Activated CD4-positive, alpha-beta T cell treated with anti-CD3 and anti-CD28 coated beads for 36 hours (primary cell): ENCODE measurements at places on chromosomes 5 and 9.
A peak's percentile ranks its signal among the peaks of the same experiment; 100 is the strongest.

- DNase-seq: no peak
Observed at GRCh38 chr5:6143523-6143922, 234.8 kb downstream of the MED10 start.

DNA sequence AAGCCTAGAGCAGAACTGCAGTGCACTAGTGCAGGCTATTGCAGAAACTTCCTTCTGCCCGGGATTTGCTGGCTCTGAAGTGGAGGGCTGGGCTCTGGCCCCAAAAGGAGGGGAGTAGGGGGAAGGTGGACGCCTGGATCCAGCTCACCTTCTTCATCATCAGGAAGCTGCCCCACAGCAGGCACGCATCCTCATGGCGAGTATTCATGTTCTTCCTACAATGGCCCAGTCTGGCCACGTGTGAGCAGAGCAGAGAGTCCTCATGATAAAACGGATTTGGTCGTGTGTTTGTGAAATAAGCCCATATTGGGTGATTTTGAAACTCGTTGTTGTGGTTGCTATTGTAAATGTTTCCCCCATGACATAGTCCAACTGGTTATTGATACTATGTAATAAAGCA, 8.2 kb upstream of the GLIPR2 start:
- no peak for DNase-seq

DNA sequence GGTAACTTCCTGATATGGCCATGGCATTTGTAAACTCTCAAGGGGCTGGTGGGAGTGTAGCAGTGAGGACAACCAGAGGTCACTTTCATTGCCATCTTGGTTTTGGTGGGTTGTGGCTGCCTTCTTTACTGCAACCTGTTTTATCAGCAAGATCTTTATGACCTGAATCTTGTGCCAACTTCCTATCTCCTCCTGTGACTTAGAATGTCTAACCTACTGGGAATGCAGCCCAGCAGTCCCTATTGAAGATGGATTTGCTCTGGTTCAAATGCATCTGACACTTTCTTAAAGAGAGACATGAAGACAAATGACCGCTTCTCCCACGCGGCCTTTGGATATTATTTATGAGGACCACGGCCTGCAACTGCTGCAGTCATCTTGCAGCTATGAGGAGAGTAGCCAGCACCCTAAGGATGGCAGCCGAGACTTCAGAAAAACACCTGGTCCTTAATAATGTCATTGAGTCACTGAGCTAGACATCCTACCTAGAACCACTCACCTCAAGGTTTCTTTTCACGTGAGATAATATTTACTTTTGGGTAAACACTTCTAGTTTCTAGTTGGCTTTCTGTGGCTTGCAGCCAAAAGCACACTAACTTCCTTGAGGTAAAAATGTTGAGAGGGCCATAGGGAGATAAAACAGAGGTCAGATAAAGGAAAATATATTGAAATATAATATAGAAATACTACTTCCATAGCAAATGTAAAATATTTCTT, 28.2 kb downstream of the CETN3 start:
- no peak for DNase-seq

- no peak for DNase-seq
Observed at GRCh38 chr9:16679327-16679821, 191.1 kb downstream of the BNC2 start.

GRCh38 chr5:65858316-65858715, 68.1 kb upstream of the ERBIN start:
- no peak for DNase-seq

DNA sequence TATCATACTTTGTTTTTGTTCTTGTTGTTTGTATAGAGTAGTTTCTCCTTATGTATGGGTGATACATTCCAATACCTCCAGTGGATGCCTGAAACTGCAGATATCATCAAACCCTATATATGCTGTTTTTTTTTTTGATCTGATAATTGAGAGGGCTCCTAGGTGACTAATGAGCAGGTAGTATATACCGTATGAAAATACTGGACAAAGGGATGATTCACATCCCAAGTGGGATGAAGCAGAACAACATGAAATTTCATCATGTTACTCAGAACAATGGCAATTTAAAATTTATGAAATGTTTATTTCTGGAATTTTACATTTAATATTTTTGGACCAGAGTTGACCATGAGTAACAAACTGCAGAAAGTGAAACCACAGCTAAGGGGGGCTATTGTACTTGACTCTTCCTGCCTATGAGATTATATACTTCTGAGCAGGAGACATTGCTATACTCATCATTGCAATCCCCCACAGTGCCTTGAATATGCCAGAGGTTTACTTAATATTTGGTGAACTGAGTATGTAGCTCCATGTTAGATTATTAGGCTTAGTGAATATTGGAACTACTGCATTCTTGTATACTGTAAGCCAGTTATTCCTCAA, 258.7 kb upstream of the FBXL7 start:
- DNase-seq: no peak

DNA sequence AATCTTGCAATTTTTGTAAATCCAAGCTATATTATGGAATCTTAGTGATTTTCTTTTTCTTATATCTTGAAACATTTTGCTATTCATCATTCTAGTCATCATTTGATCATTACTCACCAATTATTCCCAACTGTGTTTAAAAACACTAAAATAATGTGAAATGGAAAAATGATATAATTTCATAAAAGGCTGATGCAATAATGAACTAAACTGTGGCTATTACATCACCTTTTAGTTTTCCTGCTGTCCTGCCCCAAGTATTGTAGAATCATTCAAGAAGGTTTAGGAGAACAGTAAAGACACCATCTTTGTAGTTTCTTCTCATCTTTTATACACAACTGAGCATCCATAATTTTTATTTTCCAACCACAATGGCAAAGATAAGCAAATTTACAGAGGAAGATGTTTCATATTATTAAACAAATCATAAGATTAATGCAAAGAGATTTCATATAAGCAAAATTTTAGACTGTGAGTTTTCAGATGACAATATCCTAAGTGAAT, 431.0 kb upstream of the SLC30A5 start:
- DNase-seq: no peak

- DNase-seq: no peak
Observed at GRCh38 chr5:65815161-65815560, 93.2 kb downstream of the NLN start.

GRCh38 chr9:78393340-78393739, 96.4 kb downstream of the PSAT1 start:
- DNase-seq: no peak

DNA sequence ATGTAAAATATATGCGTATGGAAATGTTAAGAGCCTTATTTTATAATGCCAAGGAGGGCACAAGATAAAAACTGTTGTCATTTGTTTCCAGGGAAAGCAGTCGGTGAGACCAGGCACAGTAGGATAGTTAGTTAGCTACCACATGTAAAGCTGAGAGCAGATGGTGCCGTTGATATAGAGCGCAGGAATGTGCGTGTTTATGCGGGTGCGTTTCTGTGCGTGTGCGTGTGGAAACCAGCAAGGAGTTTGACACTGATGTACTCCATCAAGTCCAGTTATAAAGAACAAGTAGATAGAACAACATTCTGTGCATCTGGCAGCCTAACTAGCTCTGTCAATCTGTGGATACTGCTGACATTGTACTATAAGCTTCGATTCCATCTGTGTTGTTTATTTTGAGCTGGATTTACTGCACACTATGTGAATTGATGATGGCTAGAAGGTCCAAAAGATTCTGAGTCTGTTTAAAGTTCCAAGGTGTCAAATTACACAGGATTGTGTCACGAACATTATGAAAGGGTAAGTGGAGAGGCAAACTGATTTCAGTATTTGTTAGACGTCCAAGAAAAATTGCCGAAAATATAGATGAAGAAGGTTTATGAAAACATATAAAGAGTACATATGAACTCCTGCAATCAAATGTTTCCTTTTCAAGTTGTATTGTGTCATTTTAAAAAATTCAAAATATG, 494.9 kb upstream of the MEF2C start:
- DNase-seq: no peak

GRCh38 chr9:8552732-8553131, 753.2 kb upstream of the DMAC1 start:
- DNase-seq: no peak

DNA sequence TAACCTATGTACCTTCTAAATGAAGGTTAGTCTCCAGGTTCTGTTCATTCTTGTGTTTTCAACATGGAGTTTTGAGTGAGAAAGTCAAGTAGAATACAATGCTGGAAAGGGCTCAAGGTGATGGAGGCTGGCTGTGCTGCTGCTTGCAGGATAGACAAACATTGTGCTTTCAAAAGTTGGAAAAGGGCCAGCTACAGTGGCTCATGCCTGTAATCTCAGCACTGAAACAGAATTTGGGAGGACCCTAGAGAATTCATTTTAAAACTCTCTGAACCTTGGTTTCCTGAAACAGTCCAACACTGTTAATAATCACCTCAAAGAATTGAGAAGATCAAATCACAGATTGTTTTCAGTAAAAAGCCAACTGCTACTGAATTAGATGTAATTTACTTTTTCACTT, 15.4 kb upstream of the IARS1 start:
- DNase-seq: no peak

- DNase-seq: no peak
Observed at GRCh38 chr5:144284931-144285502, 114.3 kb downstream of the KCTD16 start.

DNA sequence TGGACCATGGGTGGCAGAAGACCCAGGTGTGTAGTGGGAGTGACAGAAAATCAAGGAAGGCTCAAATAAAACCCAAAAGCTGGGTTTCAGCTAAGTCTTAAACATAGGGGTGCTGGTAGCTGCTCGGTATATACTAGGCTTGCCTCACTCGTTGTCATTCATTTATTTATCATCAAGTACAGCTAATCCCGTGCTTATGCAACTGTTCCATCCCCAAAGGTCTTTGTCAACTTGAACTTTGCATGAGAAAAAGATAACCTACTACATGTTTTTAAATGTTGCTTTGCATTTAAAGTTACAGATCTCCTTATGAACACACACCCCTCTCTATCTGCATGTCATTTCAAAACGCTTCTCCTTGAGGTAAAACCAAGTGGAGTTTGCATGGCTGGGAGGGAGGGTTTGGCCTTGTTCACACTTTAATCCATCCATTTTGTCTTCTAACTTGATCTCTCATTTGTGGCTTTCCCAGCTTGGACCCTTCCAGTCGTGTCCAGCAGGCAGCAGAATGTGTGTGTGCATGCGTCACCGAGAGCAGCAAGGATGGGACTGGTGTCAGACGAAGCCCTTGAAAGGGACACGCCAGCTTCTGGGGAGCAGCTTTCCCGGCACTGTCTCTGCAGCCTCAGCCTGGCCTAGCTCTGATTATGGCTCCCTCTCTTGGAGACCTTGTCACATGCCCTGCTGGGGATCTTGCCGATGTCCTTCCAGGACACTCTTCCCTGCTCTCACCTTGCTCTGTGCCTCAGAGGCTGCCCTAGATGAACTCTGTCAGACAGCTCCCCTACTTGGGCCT, 133.5 kb downstream of the GADD45G start:
- DNase-seq: no peak

- no peak for DNase-seq
Observed at GRCh38 chr5:83512061-83512745, 40.7 kb downstream of the VCAN start.

GRCh38 chr9:96187151-96187555, 114.8 kb downstream of the HSD17B3 start:
- DNase-seq: no peak

- peak; percentile 24 for DNase-seq
Observed at GRCh38 chr5:141208478-141208877, at the start of gene PCDHB12. PCDHB12 (plus strand) TSS chr5:141208719; CDS start chr5:141208908, 189 bp downstream.

DNA sequence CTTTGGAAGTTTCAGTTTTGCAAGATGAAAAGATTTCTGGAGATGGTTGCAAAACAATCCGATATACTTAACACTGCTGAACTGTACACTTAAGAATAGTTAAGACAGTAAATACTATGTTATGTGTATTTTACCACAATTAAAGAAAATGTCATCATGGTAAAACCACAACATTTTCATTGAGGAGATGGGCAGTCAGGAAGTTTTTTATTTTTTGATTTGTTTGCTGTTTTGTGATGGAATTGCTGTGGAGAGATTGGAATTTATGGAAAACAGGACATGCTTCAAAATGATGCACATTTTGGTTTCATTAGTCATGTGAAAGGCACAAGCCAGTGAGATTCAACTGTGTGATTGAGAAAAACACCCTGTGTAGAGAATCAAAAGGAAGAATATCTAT, 90.5 kb upstream of the AGXT2 start:
- no peak for DNase-seq

DNA sequence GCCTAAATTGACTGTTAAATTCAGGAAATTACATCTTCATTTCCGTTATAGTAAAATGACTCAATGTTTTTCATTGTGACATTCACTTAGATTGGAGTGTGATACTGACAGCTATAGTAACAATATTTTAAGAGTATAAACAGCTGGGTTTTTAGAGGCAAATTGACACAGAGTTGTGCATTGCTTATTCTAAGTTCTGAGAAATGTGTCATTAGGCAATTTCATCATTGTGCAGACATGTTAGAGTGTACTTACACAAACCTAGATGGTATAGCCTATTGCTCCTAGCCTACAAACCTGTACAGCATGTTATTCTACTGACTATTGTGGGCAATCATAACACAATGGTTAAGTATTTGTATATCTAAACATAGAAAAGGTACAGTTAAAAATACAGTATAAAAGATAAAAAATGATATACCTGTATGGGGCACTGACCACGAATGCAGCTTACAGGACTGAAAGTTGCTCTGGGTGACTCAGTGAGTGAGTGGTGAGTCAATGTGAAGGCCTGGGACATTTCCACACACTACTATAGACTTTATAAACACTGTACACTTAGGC, 132.7 kb downstream of the PDE4D start:
- peak; percentile 62 for DNase-seq

DNA sequence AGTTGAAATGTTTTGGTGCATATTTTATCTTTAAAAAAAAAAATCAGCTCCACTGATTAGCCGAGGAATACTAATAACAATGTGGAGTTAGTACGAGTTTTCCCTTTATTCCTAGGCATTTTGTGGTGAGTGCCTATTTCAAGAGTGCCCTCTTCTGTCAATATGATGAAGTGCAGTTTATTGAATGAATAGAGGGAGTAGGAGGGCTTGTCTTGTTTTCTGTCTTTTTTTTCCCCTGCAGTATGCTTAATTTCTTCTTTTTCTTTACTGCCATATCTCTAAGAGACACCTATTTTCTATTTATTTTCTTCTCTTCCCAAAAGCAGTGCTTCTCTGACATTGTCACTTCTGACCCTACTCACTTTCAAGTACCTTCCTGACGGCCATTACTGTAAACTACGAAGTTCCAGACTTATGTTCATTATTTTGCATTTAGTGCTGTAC, 169.6 kb upstream of the PITX1 start:
- no peak for DNase-seq

DNA sequence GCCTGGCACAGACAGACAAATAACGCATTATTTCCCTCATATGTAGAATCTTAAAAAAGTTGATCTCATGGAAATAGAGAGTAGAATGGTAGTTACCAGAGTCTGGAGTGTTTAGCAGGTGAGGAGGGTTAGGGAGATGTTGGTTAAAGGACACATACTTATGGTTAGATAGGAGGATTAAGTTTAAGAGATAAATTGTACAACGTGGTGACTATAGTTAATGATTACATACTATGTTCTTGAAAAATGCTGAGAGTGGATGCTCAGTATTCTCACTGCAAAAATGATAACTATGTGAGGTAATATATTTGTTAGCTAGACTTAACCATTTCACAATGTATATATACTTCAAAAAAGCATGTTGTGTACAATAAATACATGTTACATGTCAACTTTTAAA, 38.0 kb downstream of the CERT1 start:
- DNase-seq: no peak
